Left lung (tissue), 14 donors: ENCODE measurements at places on chromosomes 3 and 15. TPM values are rescaled to one million over a fixed set of nuclear protein-coding genes. Genes with fewer than 3 reads are reported as not detected.

Gene SCAMP5
- 20.1 TPM for total RNA-seq

Gene PRR20G
- not detected for total RNA-seq

Gene GP9
- total RNA-seq = not detected

Gene NAALADL2
- 9.9 TPM for total RNA-seq

Gene BSN
- 0.44 TPM for total RNA-seq

Gene PLA2G4E
- 1.2 TPM for total RNA-seq

Gene SLC28A2
- not detected for total RNA-seq

Gene SPATA12
- 0.17 TPM for total RNA-seq

Gene DYNLT2B
- total RNA-seq = 6.0 TPM

Gene ROBO2
- total RNA-seq = 4.9 TPM

Gene CD200R1
- 1.2 TPM for total RNA-seq

Gene SNRK
- 29.5 TPM for total RNA-seq

Gene CDCP1
- 24.3 TPM for total RNA-seq

Gene SLC12A1
- not detected for total RNA-seq

Gene GNB5
- total RNA-seq = 18.9 TPM

Gene FES
- 37.6 TPM for total RNA-seq

Gene GP5
- 0.16 TPM for total RNA-seq

Gene SLC25A20
- total RNA-seq = 24.7 TPM

Gene CCDC54
- not detected for total RNA-seq

Gene ITGB5
- 142 TPM for total RNA-seq

Gene SKOR1
- 0.12 TPM for total RNA-seq

Gene RYK
- 44.1 TPM for total RNA-seq

Gene PLXNB1
- 65.0 TPM for total RNA-seq

Gene TM4SF1
- 249 TPM for total RNA-seq
